ENCODE measurements at places on chromosomes 4 and X.
A peak's percentile ranks its signal among the peaks of the same experiment; 100 is the strongest.

GRCh38 chr4:141022111-141022695, 111.1 kb downstream of the RNF150 start:
- DNase-seq = no peak

- no peak for DNase-seq
These were observed 12.0 kb downstream of the CXorf58 start for GRCh38 chrX:23919706-23920320.

DNA sequence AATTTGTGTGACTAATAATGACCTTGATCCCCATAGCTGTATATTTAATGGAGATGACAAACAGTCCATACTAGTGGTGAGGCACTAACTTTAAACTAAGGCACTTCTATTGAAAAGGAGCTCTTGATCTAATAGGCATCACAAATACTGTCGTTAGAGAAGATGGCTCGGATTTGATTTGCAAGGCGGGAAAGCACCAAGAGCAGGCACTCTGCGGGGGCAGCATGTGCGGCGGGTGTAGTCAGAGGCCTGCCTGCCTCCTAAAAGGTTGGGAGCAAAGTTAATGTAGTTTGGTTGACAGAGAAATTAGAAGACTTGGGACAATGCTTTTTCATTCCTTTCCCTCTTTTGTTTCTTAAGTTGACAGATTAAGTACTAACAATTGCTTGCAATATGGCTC, 278.8 kb downstream of the CFAP299 start:
- DNase-seq = no peak

DNA sequence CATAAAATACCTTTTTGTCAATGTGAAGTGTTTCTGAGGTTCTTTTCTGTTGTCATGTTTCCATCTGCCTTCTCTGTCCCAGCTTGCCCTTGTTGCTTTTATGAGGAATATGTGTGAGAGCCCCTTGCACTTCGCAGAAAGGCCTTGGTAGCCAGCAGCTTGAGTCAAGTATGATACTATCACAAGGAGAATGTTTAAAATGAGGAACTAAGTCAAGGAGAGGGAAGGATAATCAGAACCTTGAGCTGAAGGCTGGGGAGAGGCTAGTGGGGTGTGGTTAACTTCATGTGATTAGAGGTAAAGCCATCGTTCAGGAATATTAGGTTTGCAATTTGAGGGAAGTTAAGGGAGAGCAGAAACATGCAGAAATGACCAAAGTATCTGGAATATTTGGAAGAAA, 12.7 kb downstream of the PGK1 start:
- no peak for DNase-seq

GRCh38 chrX:124018023-124018422, 56.5 kb downstream of the STAG2 start:
- DNase-seq = peak; percentile 15

GRCh38 chr4:32962100-32962499, 2241.9 kb downstream of the PCDH7 start:
- DNase-seq = no peak

DNA sequence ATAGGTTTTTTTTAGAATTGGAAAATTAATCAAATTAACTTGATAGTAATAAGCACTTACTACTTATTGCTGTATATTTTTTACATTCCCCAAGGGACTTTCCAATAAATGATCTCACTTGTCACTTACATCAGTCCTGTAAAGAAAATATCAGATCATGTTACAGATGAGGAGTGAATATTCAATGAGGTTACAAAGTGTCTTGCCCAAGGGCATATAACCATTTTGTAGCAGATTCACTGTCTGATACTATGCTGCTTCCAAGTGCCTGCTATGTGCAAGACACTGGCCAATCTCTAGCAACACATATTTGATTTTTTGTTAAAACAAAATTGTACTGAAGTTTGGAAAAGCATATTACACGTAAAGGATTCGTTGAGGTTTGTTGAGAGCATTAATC, 1287.7 kb downstream of the FAM133A start:
- no peak for DNase-seq

GRCh38 chr4:85744950-85745349, 270.0 kb downstream of the ARHGAP24 start:
- DNase-seq = no peak

- DNase-seq = no peak
These were observed 3.1 kb upstream of the SH3TC1 start for GRCh38 chr4:8195841-8196458.

GRCh38 chrX:130997314-130997713, 60.8 kb upstream of the ARHGAP36 start:
- DNase-seq = no peak

GRCh38 chr4:77701121-77701520, 95.5 kb downstream of the CXCL13 start:
- no peak for DNase-seq

GRCh38 chr4:95957759-95958158, 117.9 kb downstream of the PDHA2 start:
- no peak for DNase-seq

DNA sequence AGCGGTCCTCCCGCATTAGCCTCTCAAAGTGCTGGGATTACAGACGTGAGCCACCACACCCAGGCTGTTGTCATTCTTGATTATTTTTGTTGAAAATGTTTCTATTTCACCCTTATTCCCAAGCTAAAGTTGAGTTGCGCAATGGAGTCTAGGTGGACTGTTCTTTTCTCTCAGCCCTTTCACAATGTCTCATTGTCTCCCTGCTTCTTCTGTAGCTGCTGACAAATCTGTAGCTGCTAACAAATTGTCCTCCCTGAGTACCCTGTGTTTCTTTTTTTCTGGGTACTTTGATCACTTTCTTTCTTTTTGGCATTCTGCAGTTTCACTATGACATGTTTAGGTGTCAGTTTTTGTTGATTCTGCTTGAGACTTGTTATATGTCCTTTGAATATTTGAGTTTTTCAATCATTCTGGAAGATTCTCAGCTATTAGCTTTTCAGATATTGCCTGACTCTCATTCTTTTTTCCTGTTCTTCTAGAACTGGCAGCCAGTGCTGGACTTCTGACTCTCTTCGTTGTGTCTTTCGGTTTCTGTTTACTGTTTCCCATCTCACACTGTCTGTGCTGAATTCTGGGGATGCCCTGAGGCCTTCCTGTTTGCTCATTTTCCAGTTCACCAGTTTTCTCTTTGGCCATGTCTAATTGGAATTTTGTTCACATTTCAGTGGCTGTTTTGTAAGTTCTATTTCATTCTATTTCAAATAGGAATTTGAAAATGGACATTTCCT, 6.6 kb downstream of the ABCD1 start:
- DNase-seq = no peak

GRCh38 chrX:86154553-86154952, 6.3 kb downstream of the DACH2 start:
- DNase-seq = no peak

GRCh38 chr4:92566269-92566668, 262.5 kb downstream of the GRID2 start:
- DNase-seq = no peak

DNA sequence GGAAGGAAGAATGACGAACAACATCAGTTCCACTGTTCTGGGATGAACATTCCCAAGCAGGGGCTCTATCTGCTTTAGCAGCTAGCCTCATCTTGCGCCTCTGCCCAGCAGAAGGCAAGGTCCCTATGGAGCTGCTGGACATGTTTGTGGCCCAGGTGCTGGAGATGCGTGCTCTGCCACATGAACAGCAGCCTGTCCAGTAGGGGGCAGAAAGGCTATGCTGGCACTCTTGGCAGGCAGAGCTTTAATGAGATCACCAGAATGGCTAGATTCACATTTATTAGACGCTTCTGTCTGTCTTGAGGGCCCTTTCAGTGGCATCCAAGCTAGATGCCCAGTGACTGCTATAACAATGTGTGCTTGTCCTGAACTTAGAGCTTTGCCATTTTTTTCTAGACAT, 1826.0 kb downstream of the STIM2 start:
- DNase-seq = no peak

DNA sequence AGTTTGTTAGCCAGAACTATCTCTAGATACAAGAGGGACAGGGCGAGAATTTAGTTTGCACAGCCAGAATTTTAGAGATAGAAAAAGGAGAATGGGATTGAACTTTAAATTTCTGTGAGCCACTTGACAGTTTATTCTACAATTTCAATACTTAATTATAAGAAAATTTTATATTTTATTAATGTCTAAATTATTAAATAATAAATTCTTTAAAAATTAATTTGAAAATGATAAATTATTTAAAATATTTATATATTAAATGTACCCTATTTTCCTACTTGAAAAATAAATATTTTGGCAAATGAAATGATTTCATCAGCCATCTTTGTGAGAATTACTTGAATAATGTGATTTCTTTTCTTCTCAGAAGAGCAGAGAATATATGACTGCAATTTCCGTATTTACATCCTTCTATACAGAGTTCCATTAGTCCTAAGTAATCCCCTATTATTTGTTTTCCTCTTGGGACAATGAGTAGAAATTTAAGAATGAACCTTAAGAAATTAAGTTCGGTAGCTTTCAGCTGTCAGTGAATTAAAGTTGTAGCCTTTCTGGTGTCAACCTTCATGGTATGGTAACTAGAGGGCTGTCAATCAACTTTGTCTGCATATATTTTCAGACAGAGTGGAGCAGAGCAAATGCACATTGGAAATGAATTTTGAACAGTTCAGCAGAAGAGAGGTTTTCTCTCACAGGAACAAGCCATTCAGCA, 763.9 kb downstream of the PCDH18 start:
- DNase-seq = no peak

GRCh38 chr4:15677507-15677988, 4.1 kb upstream of the FAM200B start:
- DNase-seq = no peak

- DNase-seq = no peak
These were observed 789 bp upstream of the SRPX start for GRCh38 chrX:38221391-38221929.

GRCh38 chr4:187065806-187066205, 342.1 kb upstream of the FAT1 start:
- DNase-seq = no peak

- no peak for DNase-seq
These were observed 105.5 kb downstream of the MID1 start for GRCh38 chrX:10514891-10515290.

- DNase-seq = no peak
These were observed 897.7 kb upstream of the EPHA5 start for GRCh38 chr4:66568001-66568400.

GRCh38 chrX:97026406-97026805, 142.7 kb downstream of the RPA4 start:
- DNase-seq = no peak

GRCh38 chr4:108483079-108483478, 137.3 kb upstream of the RPL34 start:
- DNase-seq = no peak

GRCh38 chr4:128698386-128698785, 111.1 kb upstream of the JADE1 start:
- DNase-seq = no peak

GRCh38 chrX:87064502-87064901, 453.1 kb upstream of the KLHL4 start:
- DNase-seq = no peak

DNA sequence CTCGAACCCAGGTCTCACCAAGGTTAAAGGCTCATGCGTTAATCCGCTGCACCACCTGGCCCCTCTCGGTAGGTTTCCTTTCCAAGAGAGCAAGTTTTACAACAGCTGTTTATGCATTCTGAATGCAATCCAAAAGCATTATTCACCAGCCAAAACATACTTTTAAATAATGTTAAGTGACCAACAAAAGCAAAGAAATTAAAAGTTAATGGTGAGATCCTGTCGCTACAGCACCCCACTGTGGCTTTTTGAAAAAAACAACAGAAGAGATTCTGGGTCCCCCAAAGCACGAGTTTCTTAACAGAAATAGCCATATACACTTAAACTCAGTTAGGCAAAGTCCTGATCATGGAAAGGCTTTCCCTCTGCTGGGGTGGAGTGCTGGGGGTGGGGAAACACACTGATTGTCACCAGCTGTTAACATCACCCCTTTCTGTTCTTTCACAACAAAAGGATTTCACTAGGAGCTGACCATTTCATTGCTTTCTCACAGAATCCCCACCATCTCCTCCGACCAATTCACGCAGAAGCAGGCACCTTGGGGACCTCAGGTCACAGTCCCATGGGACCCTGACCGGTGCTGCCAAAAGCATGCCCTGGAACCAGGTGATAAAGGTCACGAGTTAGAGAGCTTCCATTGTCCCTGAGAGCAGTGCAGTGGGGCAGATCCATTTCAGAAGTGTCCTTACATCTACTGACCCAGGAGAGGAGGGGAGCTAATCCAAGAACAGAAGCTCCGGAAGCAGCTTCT, 51.2 kb downstream of the ZNF827 start:
- DNase-seq = no peak

DNA sequence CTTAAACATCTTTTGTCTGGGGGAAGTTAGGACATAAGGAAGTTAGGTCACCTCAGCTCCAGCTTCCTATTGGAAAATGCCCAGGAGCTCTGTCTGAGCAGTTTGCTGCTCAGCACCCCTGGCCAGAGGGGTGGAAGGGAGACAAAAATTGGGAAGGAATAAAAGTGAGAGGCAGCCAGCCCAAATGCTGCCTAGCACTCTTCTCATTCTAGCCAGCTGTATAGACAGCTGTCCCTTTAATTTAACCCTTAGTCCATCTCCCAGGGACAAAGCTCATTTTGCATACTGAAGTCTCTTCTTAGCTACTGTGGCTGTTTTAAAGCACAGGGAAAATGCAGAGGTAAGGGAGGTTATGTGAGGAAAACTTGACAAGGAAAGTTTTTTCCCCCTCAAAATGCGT, 89.5 kb upstream of the CITED1 start:
- DNase-seq = no peak

GRCh38 chrX:47174846-47175587, 18.6 kb upstream of the UBA1 start:
- no peak for DNase-seq

- peak; percentile 41 for DNase-seq
These were observed 54.0 kb downstream of the JADE1 start for GRCh38 chr4:128863312-128864075.

DNA sequence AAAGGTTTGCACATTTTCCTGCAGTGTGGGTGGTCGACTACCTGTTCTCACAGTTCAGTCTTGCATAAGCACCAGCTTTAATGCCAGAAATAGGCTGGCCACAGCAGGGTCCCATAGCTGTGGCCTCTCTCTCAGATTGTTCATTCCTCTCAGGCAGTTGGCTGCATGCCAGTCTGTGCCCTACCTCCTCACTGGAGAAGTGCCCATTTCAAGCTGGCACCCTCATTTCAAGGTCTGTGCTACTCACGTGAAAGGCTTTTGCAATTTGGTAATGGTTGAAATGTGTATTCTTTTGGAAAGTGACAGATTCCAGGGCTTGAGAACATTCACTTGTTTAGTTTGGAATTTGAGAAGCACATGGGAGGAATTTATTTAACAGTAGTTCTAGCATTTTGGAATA, 28.9 kb upstream of the MTMR1 start:
- DNase-seq = no peak

Data from GM13976 (cell line).